ENCODE measurements at places on chromosomes 12 and 14.

DNA sequence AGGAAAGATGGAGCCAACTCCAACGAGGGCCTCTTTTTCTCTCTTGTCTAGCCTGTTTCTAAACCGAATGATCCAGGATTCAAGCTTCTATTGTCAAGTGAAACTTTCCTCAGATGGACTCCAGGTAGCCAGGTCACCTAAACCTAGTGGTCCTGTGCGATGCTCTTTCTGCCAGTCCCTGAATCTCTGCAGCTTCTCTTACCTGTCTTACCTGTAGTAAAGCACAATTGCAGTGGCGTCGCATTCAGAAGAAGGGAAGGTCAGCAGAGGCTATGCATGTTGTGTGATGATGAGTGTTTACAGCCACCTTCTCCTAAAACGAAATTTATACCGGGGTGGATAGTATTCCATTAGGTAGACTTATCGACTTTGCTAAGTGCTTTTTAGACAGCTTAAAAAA, 47.4 kb upstream of the TRAF3 start:
- no peak for DNase-seq

GRCh38 chr12:24919346-24920001, 29.4 kb downstream of the BCAT1 start:
- DNase-seq = no peak

- peak; percentile 21 for DNase-seq
Observed at GRCh38 chr12:499837-500458, 40.2 kb downstream of the B4GALNT3 start.

- no peak for DNase-seq
Observed at GRCh38 chr12:30525171-30525570, 170.5 kb downstream of the IPO8 start.

- no peak for DNase-seq
Observed at GRCh38 chr12:56278905-56279304, 12.2 kb downstream of the COQ10A start.

- DNase-seq = no peak
Observed at GRCh38 chr14:23101213-23101970, 3.4 kb downstream of the CIROP start.

- DNase-seq = no peak
Observed at GRCh38 chr12:131589966-131590365, 120.9 kb upstream of the SFSWAP start.

DNA sequence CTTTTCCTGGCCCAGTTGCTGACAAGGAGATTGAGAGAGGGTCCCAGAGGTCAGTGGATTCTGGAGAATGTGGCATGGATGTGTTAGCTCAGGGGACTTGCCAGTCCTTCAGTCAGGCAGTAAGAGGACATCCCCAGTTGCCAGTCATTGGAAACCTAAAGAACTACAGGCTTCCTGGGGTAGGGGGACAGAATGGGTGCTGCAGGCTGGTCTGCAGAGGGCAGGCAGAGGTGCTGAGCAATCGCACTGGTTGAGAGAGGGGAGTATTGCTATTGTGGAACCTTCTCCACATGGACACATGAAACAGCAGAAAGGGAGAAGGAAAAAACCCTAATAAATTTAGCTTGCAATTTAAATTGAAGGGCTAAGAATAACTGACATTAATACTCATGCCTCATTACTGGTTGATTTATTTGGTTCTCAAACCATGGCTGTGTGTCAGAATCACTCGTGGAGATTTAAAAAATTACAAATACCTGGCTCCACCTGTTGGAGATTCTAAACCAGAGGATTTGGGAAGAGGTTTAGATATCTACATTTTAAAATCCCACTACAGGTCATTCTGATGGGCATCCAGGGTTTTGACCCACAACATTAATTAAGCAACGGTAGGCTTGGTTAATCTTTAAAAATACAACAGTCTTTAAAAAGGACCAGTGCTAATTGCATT, 71.2 kb upstream of the SLC38A2 start:
- DNase-seq = no peak

DNA sequence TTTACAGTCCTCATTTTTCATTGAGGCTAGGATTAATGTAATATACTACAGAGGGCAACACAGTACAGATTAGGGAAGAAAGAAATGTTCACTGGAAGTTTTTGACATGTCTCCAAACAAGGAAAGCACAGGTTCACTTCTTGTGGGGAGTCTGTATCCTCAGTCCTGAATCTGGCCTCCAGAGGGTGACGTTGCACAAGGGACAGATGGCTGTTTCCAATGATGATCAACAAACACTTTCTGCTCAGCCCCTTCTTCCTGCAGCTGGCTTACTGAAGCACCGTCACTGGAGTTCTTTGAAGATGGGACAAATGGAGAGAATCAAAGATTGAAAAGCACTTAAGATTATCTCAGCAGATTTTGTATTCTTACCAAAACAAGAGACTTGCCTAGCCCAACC, 123.3 kb upstream of the OR4E1 start:
- peak; percentile 50 for DNase-seq

- no peak for DNase-seq
Observed at GRCh38 chr14:89277203-89277602, 139.8 kb downstream of the FOXN3 start.

- no peak for DNase-seq
Observed at GRCh38 chr12:122869207-122869973, 26.5 kb downstream of the VPS37B start.

- peak; percentile 51 for DNase-seq
Observed at GRCh38 chr12:68334132-68334531, 2.0 kb upstream of the MDM1 start.

GRCh38 chr12:63997198-63997597, 152.7 kb downstream of the SRGAP1 start:
- DNase-seq = no peak

- peak; percentile 94 for DNase-seq
Observed at GRCh38 chr12:103632554-103633216, 45.6 kb downstream of the STAB2 start.

GRCh38 chr12:110776410-110776809, 33.7 kb upstream of the PPP1CC start:
- no peak for DNase-seq

GRCh38 chr12:1348606-1349005, 245.8 kb downstream of the FBXL14 start:
- no peak for DNase-seq

Data from H9 (cell line).